ENCODE measurements at places on chromosomes 1 and 21.

DNA sequence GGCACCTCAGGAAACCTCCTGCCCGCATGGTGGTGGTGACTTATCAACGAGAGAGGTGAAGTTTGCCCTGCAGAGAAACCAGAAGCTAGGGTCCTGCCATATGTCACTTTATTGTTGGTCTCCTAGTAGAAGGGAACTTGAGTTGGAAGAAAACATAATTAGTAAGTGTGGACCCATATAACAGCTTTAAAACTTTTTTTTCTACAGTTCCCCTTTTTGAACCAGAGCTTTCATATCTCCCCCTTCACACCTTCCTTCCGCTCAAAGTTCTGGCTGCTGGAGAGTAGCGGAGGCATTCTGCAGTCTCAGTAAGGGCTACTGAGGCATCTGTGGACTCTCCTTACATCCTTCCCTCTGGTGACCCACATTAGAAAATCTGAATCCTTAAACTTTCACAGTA, 48.9 kb downstream of the PHC2 start:
- DNase-seq: no peak

GRCh38 chr1:180179162-180179957, 24.7 kb downstream of the QSOX1 start:
- no peak for DNase-seq

DNA sequence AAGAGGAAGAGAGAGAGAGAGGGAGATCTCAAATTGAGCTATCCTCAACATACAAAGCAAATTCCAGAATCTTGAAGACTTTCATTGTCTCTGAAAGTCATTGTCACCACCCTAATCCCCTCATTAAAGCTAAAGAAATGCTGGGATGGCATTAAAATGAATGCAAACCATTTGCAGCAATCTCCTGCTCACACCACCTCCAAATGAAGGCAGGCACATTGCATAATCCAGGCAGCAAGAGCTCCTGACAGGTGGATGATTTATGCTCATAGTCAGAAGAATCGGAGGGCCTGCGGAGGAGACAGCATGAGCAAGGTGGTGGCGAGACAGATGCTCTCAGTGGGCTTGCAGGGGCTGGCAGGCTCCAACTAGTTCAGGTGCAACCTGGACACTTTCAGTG, 90.2 kb downstream of the ESRRG start:
- DNase-seq: no peak

DNA sequence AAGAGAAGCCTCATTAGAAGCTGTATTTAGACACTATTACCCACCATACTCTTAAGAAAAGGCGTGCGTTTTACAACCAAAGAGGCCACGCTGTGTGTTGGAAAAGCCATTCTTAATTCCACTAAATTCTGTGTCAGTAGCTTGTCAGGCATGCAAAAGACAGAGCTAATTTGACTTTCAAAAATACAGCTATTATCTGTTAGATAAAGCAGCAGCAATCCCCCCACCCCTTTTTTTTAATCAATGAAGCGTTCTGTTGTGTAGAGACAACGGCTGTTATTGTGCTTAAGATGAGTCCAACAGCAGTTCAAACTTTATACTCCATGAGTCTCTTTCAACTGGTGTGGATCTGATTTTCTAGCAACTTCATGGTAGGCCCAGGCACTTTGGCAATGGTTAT, 43.5 kb downstream of the PLA2G4A start:
- no peak for DNase-seq

DNA sequence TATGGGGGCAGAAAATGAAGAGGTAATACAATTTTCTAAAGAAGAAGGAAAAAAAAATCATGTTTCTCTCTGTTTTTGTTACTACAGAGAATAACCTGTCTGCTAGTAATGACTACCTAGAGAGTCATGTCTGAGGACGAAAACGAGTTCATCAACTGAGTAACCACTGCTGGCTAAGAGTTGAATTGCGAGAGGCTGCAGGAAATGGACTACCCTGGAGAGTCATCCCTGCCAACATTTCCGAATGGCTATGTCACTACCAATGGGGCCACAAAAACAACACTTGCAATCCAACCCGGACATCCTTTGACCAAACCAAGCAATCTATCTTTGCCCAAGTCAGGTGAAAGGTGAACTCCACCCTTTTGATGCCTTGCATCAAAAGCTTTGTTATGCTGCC, 120.6 kb downstream of the FCRL5 start:
- DNase-seq: no peak

- no peak for DNase-seq
These were observed 41.7 kb downstream of the ZNF691 start for GRCh38 chr1:42888013-42888633.

GRCh38 chr1:164689672-164690511, 130.9 kb downstream of the PBX1 start:
- no peak for DNase-seq

GRCh38 chr1:45206808-45207623, 611 bp upstream of the ZSWIM5 start:
- no peak for DNase-seq

GRCh38 chr21:23541571-23541970, 2065.7 kb downstream of the MRPL39 start:
- DNase-seq: no peak

DNA sequence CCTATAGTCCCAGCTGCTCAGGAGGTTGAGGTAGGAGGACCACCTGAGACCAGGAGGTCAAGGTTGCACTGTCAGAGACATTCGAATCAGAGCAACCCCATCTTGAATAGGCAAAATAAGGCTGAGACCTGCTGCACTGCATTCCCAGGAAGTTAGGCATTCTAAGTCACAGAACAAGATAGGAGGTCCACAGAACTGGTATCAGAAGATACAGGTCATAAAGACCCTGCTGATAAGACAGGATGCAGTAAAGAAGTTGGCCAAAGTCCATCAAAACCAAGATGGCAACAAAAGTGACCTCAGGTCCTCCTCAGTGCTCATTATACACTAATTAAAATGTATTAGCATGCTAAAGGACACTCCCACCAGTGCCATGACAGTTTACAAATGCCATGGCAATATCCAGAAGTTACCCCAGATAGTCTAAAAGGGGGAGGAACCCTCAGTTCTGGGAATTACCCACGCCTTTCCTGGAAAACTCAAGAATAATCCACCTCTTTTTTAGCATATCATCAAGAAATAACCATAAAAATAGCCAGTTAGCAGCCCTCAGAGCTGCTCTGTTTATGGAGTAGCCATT, 65.2 kb upstream of the KLHDC7A start:
- DNase-seq: no peak
